ENCODE measurements at places on chromosomes 16 and 17. TPM values are rescaled to one million over a fixed set of nuclear protein-coding genes. Genes with fewer than 3 reads are reported as not detected.
A peak's percentile ranks its signal among the peaks of the same experiment; 100 is the strongest.

- no peak for DNase-seq
Measured at GRCh38 chr16:59887856-59888255, 1153.7 kb upstream of the GOT2 start.

DNA sequence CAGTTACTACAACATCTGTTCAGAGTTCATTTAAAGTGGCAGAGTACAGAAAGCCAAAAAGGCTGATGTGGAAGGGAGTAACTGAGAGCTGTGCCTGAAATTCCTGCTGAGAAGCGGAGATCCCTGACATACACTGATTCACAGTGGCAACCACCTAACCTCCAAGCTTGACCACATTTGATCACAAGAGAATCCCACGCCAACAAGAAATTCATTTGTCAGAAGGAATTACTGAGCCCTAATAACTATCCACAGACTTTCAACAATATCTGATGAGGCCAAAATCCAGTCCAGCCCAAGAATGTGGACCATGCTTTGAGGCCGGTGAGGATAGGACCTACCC lies 168.5 kb upstream of the RPH3AL start:
- DNase-seq = no peak

DNA sequence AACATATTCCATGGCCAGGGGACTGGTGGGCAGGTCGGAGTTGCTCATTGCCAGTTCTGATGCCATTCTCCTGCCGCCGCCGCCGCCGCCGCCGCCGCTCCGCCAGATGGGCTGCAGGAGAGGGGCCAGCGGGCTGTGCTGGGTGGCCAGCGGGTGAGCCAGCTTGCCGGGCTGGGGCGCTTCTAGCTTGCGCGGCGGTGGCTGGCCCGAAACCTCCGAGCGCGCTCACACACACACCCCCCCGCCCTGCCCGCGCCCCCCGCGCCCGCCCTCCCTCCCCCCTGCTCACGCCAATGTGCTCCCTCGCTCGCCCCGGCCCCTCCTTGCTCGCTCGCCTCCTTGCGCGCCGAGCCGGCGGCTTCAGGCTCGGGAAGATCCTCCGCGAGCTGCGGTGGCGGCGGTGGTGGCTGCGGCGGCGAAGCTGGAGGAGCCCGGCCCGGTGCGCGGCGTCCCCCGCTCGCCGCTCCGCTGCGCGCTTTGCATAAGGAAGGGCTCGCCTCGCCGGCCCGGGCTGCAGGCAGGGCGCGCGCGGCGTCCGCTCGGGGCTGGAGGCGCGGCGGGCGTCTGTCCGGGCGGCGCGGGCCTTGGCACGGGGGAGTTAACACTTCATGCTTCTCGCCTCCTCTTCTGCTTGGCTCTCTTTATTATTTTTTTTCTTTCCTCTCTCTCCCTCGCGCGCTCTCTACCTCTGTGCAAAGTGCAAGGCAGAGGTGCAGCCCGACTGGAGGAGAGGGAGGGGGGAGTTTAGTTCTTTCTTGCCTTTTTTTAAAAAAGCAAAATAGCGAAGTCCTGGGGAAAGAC lies 500 bp downstream of the MAF start:
- peak; percentile 78 for DNase-seq

DNA sequence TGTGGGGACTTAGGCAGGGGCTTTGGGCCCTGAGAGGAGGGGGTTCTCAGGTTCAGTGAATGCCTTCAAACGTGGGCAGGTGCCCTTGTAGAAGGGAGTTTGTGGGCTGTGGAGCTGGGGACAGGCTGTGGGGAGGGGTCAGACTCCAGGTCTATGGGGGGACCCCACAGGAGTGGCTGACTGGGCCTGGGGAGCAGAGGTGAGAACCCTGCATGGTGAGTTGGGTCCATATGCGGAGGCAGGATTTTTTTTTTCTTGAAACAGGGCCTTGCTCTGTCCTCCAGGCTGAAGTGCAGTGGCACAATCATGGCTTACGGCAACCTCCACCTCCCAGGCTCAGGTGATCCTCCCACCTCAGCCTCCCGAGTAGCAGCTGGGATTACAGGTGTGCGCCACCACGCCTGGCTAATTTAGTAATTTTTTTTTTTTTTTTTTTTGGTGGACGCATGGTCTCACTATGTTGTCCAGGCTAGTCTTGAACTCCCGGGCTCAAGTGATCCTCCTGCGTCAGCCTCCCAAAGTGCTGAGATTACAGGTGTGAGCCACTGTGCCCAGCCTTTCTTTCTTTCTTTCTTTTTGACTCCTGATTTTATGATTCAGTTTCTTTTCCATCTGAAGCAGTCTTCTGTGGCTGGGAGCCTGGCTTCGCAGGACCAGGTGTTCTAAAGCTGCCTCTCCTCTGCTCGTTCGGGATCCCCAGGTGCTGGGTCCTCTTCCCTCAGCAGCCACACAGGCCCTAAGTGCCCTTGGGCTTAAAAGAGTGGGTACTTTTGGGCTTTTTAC lies 19.0 kb upstream of the ADCY7 start:
- no peak for DNase-seq

DNA sequence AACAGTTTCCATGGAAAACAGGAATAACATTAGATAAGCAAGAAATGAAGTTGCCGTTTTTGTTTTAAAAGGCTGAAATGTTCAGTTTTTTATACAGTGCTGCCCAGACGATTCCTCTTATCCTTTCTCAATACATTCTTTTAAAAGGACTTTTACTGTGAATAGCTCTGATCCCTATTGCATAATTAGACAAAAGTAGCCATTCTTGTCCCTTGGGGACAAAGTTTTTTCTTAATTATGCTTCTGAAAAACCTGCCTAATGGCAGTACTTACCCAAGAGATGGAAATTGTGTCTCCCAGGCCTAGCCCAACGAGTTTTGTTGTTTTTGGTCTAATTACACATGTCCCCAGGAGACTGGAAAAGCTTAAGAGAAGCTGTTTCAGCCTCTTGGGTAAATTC lies 27.6 kb downstream of the NXPH3 start:
- DNase-seq = no peak

DNA sequence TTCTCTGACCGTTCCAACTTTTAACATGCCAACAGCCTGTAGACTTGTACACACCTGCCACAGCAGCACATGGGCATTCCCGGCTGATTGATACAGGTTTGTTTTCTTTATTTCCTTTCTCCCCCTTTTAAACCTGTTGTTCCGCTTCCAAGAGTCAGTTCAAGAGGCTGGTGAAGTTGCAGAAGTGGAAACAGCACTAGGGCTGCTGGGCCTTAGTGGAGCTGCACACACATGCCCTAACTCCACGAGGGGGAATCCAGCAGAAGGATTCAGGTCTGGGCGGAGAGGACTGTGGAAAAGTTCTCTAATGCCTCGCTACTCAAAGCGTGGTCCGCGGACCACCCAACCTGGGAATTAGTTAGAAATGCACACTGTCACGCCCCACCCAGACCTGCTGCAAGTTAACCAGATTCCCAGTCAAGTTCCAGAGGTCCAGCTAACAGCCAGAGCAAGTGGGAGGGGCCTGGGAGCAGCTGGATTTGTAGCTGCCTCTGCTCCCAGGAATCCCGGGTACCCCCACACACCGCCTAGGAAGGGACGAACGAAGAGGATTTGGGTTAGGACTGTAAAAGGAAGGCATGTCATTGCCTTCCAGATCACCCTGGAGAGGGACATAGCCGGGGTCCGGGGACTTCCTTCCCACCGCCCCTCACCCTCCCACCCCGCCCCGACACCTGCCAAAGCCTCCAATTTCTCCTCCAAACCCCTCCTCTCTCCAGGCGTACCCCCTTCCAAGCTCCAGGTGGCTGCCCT lies 542 bp downstream of the SLC39A11 start:
- DNase-seq = peak; percentile 51

DNA sequence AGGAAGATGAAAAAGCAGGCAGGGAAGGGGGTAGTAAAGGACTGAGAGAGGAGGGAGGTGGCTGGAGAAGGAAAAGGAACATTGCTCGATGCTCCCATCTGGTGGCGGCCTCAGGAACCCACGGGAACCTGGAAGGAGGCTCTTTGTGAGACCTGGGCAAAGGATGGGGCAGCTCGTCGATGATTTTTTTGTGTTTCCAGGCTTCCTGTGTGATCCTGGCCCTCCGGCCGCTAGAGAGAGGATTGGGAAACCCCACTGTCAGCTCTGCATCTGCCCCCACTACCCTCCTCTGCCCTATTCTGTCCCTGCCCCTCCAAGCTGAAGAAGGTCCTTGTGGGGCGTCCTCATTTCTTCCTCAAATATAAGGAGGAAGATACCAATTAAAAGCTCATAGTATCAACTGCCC lies 6.6 kb downstream of the WFIKKN2 start:
- DNase-seq = peak; percentile 90

DNA sequence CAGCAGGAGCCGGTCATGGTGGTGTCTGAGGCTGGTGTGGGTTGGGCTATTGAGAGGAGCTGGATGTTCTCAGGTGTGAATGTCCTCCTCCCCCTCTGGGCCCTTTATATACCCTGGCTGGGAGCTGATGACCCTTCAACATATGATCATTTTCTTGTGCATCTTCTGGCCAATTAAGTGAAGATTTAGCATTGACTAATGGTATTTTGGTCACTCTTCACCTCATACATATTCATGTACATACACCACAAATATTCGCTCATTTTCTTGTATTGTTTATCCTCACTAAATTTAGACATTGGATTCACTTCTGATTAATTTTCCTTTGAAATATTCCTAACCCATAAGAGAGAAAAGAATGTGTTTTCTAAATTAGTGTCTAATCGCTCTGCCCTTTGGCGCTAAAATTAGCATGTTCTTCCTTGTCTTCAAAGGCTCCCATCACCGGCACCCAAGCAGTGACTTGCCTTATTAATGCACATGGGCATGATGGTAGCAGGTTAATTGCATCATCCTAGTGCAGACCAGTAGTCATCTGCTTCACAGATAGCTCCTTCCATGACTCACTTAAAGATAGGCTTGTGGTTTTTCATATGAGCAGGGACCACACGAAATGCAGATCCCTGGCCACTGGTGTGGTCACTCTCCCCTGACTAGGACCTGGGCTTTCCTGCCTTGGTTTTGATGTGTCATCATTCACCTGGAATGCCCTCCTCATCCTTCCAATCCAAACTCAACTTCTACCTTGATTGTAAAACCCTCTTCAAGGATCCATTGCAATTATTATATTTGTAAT lies at the start of gene KRTAP2-4:
KRTAP2-4 (minus strand) TSS at position 51 of the 796 bp plus-strand sequence; CDS start at position 17, 34 bp downstream.
- DNase-seq = no peak

DNA sequence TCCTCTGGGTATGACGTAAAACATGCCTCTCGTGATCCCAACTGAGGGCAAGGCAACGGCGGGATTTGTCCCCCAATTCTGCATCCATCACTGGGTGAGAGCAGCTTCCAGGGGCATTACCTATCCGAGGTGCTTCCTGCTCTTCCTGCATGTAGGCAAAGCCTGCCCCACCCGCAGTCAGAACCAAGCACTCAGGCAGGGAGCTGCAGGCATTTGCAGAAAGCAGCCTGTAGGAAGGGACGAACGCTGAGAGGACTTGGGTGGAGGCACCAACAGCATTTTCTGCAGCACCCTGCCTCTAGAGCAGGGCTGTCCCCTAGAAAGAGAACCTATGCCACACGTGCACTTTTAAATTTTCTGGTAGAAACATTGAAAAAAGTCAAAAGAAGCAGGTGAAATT lies 5.5 kb downstream of the BCO1 start:
- no peak for DNase-seq

GRCh38 chr17:80270104-80270503 lies 9.5 kb downstream of the RNF213 start:
- no peak for DNase-seq

DNA sequence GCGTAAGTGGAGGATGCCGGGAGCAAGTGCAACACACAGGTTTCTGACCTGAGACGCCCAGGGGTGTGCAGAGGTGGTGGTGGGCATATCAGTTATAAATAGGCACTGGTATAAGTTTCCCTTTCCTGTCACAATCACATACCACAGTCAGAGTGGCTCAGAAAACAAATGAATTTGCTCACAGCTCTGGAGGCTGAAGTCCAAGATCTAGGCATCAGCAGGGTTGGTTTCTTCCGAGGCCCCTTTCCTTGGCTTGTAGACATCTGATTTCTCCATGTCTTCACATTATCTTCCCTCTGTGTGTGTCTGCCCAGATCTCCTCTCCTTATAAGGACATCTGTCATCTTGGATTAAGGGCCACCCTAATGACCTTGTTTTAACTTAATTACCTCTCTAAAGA lies 250.5 kb upstream of the TNRC6C start:
- no peak for DNase-seq

Gene RNF166
- total RNA-seq = 20.0 TPM

Gene C17orf100
- total RNA-seq = 0.72 TPM

Gene KRT20
- 0.51 TPM for total RNA-seq

Gene CD19
- total RNA-seq = not detected

Gene RSL1D1
- 202 TPM for total RNA-seq

Gene SCNN1G
- total RNA-seq = 2.2 TPM

Gene RPL13
- 2,228 TPM for total RNA-seq

Gene KRTAP2-3
- total RNA-seq = not detected
